ENCODE measurements at places on chromosomes 2 and 18.

DNA sequence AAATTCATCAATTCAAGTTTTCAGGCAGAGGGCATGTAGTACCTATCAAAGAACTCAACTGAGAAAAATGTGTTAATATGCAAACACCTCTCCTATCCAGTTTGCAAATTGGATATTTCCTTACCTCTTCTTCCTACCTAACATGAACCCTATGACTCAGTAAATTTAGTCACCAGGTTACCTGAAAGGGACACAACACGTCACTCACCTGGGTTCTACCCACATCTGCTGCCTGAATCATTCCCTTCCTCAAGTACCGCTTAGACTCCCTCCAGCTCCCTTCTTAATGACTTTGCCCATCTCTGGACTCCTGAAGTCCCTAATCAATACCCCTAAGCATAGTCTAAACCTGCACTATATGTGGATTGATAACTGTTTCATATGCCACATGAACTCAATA lies 10.4 kb downstream of the ANKRD44 start:
- no peak for DNase-seq

GRCh38 chr2:101274142-101274541 lies 21.5 kb downstream of the CNOT11 start:
- DNase-seq = no peak

DNA sequence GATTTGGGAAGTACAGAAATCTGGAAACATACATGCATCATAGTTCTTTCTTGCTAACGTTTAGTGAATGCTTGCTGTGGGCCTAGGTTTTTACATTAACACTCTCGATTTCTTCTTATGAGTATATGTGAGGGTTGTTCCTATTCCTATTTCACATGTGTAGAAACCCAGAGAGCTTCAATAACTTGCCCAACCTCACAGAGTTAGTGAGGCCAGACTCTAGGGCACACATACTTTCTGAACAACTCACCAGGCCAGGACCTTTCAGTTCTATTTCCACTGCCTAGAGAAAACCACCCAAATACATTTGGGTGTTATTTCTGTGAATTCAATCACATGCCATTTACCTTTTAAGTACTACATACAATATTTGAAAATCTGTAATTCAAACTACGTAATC lies 8.2 kb upstream of the KCTD1 start:
- no peak for DNase-seq

GRCh38 chr18:44588508-44588907 lies 92.2 kb upstream of the SETBP1 start:
- no peak for DNase-seq

GRCh38 chr2:235621736-235622135 lies 127.9 kb downstream of the AGAP1 start:
- peak; percentile 68 for DNase-seq

GRCh38 chr2:19848029-19848750 lies 53.6 kb downstream of the TTC32 start:
- DNase-seq = no peak

GRCh38 chr2:37713258-37713700 lies 41.8 kb upstream of the CDC42EP3 start:
- DNase-seq = peak; percentile 94

- peak; percentile 29 for DNase-seq
Measured at GRCh38 chr2:222569826-222570225, 86.1 kb downstream of the FARSB start.
